ENCODE measurements at places on chromosomes 12 and 14.

DNA sequence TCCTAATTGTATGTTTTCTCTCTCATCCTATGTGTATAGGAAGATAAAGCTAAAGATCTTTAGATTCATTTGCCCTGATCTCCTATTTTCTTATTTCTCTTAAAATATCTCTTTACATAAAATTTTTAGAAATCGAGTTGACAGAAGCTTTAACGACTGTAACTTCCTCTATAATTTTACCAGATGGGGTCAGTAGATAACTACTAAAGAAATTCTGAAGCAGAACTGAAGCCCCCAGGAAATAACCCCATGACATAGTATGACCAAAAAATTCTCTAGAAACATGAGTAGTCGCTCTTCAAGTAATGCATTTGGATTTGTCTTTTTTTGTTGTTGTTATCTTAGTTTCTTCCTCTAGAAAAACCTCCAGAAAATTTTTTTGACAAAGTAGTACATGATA lies 288.0 kb downstream of the ERC1 start:
- peak; percentile 71 for DNase-seq

DNA sequence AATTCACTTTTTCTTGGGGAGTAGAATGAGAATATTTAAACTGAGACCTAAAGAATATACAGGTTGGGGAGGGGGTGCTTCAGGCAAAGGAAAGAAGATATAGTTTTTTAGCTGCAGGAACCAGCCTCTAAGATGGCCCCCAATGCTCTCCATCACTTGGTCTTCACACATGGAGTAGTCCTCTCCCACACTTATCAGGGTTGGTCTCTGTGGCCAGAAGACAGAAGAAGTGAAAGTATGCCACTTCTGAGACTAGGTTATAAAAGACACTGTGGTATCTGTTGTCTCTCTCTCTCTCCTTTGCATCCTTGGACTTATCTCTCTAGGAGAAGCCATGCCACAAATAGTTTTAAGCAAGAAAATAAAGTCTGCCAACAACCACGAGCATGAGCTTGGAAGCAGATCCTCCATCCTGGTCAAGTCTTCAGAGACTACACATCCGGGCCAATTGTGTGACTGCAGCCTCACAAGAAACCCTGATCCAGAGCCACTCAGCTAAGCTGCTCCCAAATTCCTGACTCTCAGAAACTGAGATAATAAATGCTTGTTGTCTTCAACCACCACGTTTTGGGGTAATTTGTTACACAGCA lies 18.0 kb downstream of the PUS7L start:
- DNase-seq, result no peak

- peak; percentile 17 for DNase-seq
Observed at GRCh38 chr12:80101126-80101525, 1.8 kb downstream of the OTOGL start.

DNA sequence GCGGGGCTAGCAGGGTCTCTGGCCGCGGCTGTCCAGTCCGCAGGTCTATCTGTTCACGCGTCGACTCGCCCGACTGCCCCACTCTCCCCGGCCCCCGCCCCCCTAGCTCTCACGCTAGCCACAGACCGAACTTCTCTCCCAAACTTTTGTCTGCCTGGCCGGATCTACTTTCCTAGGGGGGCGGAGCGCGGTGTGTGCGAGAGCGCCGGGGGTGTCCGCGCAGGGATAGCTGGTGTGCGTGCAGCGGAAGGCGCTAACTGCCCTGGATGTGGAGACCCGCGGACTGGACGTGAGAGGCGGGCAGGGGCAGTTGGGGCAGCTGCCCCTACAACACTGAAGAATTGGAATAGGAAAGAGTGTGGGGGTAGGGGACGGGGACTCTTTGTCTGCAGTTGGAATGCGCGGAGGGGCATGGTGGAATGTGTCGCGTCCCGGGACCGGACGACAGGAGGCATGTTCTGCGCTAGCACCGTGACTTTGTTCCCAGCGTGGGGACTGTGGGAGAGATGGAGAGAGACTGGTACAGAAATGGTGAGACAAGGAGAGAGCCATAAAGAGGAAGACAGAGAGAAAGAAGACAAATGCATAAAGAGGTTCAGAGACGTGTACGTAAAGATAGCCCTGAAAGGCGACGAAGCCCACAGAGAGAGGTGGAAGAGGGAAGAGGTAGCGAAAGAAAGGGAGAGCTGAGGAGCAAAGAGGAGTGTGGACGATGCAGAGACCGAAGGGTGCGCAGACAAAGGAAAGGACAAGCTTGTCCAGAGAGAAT lies at the start of gene AJUBA:
Gene AJUBA, minus strand, starts transcription at position 75 of the 769 bp plus-strand sequence. CDS start 285 bp downstream, outside the sequence.
- DNase-seq, result peak; percentile 90

DNA sequence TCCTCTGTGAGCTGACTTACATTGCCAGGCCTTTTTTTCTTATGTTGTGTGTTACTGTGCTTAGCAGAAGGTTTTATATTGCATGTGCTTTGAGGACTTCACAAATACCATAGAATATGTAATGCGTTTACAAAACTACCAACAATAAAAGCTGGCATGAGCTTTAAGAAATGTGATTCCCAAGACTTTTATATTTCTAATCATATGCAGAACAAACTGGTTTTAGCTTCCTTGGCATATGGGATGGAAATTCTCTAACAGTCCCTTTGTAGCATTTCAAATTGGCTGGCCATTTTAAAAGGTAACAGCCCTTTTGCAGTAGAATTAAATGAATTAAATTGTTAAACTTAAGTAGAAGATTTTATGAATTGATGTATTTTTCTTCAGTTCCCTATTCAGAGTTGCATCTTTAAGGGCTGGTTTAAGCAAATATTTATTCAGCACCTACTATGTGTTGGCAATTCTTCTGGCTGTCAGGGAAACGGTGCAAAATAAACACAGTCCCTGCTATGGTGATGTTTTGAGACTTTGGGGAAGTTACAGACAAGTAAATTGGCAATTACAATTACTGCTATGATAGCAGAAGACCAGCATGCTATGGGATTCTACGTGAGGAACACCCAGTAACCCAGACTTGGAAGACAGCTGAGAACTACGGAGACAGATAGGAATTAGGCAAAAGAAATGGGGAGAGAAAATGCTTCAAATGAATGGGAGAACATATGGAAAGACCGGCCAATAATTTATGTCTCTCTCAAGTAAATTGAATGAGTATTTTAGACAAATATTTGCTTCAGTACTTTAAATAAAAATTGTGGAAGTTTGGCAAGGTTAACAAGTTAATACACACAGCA lies 446.4 kb downstream of the EGLN3 start:
- no peak for DNase-seq

DNA sequence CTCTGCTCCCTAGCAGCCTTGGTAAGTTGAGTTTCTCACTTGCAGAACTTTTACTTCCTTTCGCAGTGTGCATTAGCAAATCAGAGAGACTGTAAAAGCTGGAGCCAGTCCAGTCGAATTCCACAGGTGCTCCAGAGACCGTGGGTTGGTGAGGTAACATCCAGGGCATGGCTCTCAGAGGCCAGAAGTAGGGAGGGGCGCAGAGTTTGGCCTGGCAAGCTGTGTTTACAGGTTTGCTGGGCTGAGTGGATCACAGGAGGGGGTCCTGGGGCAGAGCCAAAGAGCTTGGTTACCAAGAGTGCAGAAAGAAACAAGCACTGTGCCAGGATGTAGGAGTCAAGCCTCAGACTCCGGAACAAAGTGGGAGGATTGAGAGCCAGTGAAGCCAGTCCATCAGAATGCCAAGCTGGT lies 10.2 kb upstream of the BHLHE41 start:
- DNase-seq, result no peak

GRCh38 chr12:5511256-5511643 lies 79.3 kb downstream of the NTF3 start:
- DNase-seq, result no peak

DNA sequence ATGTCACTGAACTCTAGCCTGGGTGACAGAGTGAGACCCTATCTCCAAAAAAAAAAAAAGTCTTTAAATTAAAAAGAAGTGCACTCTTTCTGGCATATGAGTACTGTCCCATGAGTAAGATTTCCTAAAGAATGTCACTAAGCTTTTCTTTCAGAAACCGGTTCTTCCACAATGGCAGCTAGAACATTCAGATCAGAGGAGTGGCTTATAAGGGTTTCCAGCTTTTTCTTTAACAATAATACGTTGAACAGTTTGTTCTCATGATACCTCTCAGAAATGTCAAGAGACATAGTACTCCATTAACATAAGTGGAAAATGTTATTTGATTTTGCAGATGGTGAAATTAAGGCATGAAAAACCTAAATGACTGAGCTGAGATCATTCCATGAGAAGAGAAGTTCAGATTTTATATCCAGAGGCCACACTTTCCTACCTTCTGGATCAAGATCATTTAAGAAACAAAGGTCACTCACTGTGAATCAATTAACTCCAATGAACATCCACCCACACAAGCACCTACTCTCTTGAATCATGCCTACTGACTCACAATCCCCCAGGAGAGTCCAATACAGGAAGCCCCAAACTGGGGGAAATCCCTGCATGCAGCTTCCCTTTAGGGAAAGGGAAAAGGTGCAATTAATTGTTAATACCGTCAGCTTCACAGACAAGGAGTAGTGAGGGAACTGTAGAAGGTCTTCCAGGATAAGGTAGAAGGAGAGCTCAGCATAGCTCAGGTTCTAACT lies 86.9 kb downstream of the SPTSSA start:
- no peak for DNase-seq
